Tongue (tissue), 3 donors: ENCODE measurements at places on chromosomes 3 and 15. TPM values are rescaled to one million over a fixed set of nuclear protein-coding genes. Genes with fewer than 3 reads are reported as not detected.

EXD1 gene
- total RNA-seq: not detected

EDEM1 gene
- total RNA-seq: 10.3 TPM

MUC4 gene
- total RNA-seq: 7.8 TPM

FGF12 gene
- 7.2 TPM for total RNA-seq

PLS1 gene
- total RNA-seq: 1.4 TPM

FBXO40 gene
- total RNA-seq: 12.7 TPM

SPG11 gene
- 82.6 TPM for total RNA-seq
